ENCODE measurements at places on chromosomes 13 and 19.

- no peaks in the 10 kb centered on the region for H3K27me3 ChIP-seq
- DNase-seq: no peak
- H3K27ac ChIP-seq: no peak overlapping the region
- H3K36me3 ChIP-seq: no peaks in the 10 kb centered on the region
- H3K4me3 ChIP-seq: no peak overlapping the region
These were observed 7.4 kb upstream of the SIGLEC11 start for GRCh38 chr19:49968279-49968922.

DNA sequence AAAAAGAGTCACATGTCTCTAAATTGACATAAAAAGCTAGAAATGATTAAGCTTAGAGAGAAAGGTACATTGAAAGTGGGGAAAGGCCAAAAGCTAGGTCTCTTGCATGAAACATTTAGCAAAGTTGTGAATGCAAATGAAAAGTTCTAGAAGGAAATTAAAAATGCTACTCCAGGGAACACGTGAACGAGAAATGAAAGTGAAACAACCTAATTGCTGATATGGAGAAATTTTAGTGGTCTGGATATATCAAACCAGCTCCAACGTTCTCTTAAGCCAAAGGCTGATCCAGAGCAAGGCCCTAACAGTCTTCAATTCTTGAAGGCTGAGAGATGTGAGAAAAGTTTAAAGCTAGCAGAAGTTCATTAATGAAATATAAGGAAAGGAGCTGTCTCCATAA lies 419.8 kb downstream of the SLITRK6 start:
- no peak overlapping the region for H3K4me3 ChIP-seq
- H3K4me1 ChIP-seq: no peaks in the 10 kb centered on the region
- no peaks in the 10 kb centered on the region for H3K36me3 ChIP-seq
- no peak overlapping the region for H3K27ac ChIP-seq
- DNase-seq: no peak
- peaks cover 4% of the 10 kb centered on the region for H3K27me3 ChIP-seq

DNA sequence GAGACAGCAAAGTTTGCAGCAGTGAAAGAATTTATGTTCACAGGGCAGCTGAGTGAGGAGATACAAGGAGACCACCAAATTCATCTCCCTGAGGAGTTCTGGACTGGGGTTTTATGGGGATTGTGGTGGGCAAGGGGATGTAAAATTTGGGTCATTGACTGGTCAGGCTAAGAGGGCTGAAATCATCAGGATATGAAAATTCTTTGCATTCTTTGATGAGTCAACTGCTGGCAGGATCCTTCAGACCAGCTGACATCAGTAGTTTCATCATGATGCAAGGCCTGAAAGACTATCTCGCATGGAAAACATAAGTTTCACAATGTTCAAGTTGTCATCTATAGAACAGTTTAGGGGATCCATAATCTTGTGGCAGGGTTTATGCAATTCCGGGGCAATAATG lies 869.5 kb upstream of the PCDH9 start:
- DNase-seq: no peak
- H3K27ac ChIP-seq: no peak overlapping the region
- no peaks in the 10 kb centered on the region for H3K36me3 ChIP-seq

DNA sequence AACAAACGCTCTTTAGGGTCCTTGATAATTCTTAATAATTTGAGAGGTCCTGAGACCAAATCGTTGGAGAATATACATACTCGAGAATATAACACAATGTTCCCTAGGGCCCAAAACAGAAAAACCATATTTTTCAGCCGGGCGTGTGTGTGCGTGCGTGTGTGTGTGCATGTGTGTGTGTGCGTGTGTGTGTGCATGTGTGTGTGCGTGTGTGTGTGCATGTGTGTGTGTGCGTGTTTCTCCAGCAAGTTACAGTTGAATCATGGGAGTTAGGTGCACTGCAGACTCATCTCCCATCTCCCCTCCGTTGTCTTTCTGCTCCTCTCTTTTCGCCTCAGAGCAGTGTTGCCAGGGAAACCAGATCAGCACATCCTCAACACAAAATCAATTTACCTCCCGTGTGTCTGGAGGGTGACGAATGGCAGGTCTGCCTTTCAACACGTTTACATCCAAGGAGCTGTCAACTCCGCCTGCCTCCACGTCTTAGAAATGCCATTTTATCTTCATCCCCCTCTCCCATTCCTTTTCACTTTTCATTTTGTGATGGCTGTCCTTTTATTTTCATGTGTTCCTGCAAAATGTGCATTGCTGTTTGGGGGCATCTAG lies 8.3 kb upstream of the PNMA8B start:
- no peaks in the 10 kb centered on the region for H3K4me1 ChIP-seq
- no peaks in the 10 kb centered on the region for H3K27me3 ChIP-seq
- no peak overlapping the region for H3K27ac ChIP-seq
- no peak overlapping the region for H3K4me3 ChIP-seq
- no peaks in the 10 kb centered on the region for H3K36me3 ChIP-seq

- peaks cover 5% of the 10 kb centered on the region for H3K36me3 ChIP-seq
- H3K4me1 ChIP-seq: no peaks in the 10 kb centered on the region
- DNase-seq: no peak
- no peaks in the 10 kb centered on the region for H3K27me3 ChIP-seq
These were observed 873.9 kb downstream of the SLITRK1 start for GRCh38 chr13:83008212-83008929.

DNA sequence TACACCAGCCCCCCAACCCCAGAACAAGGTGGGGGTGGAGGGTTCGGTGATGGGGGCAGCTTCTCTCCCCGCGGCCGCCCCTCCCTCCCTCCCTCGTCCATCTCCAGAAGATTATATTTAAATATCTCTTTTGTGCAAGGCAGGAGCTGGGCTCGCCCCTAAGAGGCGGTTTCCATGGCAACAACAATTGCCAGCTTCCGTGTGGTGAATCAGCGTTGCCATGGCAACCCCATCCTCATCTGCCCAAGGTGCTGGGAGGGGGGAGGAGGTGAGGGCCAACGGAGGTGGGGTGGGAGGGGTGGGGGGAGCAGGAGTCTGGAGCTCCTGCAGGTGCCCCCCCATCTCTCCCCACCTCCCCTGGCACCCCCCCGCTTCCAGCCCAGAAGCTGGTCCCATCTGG lies 46.4 kb downstream of the CELF5 start:
- H3K27ac ChIP-seq: no peak overlapping the region
- H3K27me3 ChIP-seq: no peaks in the 10 kb centered on the region
- H3K4me1 ChIP-seq: peaks cover 6% of the 10 kb centered on the region
- no peak for DNase-seq
- H3K36me3 ChIP-seq: no peaks in the 10 kb centered on the region

GRCh38 chr19:373391-374182 lies 29.0 kb upstream of the MIER2 start:
- DNase-seq: no peak
- H3K36me3 ChIP-seq: no peaks in the 10 kb centered on the region
- no peak overlapping the region for H3K27ac ChIP-seq
- peaks cover 8% of the 10 kb centered on the region for H3K4me1 ChIP-seq

DNA sequence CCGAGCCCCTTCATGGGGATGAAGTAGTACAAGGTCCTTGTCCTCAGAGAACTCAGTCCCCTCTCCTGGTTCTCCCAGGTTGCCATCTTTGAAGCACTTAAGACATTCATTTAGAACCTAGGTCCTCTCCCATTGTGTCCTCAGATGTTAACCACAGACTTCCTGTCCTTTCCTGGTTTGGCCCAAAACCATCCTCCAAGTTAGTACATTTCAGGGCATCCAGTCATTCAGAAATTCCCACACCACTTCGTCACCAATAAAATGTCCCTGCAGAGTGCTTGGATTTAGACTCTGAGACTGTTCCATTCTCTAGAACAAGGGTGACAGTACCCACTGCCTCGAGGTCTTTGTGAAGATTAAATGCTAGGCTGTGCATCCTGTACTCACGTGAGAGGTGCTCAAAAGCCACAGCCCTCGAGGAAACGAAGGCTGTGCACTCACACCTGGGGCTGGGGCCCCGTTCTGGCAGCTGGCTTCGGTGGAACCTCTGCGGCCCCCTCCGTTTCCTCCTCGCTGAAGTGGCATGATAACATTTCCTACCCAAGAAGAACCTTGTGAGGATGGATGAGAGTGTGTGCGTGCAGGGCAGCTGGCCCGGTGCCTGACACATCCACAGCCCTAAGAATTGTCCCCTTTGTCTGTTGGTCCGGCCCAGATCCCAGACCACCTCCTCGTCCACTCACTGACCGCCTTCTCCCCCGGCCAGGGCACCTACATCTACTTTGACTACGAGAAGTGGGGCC lies 4.7 kb downstream of the LENG1 start:
- H3K4me1 ChIP-seq: peaks cover 13% of the 10 kb centered on the region
- peaks cover 70% of the 10 kb centered on the region for H3K36me3 ChIP-seq
- H3K27ac ChIP-seq: no peak overlapping the region
- no peak overlapping the region for H3K4me3 ChIP-seq
- no peaks in the 10 kb centered on the region for H3K27me3 ChIP-seq

GRCh38 chr13:76783798-76784197 lies 102.4 kb downstream of the KCTD12 start:
- H3K27me3 ChIP-seq: no peaks in the 10 kb centered on the region
- no peak overlapping the region for H3K27ac ChIP-seq
- H3K36me3 ChIP-seq: no peaks in the 10 kb centered on the region
- H3K4me3 ChIP-seq: no peak overlapping the region
- H3K4me1 ChIP-seq: no peaks in the 10 kb centered on the region
- DNase-seq: no peak

DNA sequence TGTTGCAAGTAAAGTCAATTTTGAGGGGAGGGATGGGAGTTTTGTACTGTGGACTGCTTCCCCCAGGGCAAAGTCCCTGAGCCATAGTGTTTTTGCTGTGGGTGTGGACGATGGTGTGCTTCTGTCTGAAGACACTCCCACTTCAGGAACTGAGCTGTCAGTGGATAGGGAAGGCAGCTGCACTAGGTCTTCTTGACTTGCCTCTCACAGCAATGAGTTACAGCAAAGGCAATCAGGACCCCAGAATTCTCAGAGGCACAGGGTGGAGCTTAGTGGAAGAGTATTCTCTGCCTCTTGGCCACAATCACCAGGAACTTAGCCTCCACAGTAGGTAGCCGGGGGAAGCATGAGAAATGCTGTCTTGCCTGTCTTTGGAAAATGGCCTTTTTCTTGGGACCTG lies 1416.6 kb upstream of the MIR17HG start:
- no peak overlapping the region for H3K4me3 ChIP-seq
- DNase-seq: no peak
- no peaks in the 10 kb centered on the region for H3K27me3 ChIP-seq
- no peaks in the 10 kb centered on the region for H3K4me1 ChIP-seq
- no peaks in the 10 kb centered on the region for H3K36me3 ChIP-seq
- H3K27ac ChIP-seq: no peak overlapping the region

- no peak overlapping the region for H3K27ac ChIP-seq
- H3K27me3 ChIP-seq: no peaks in the 10 kb centered on the region
- H3K4me1 ChIP-seq: no peaks in the 10 kb centered on the region
- no peak overlapping the region for H3K4me3 ChIP-seq
These were observed 36.7 kb upstream of the STK24 start for GRCh38 chr13:98613591-98613990.

- H3K27ac ChIP-seq: peak overlapping the region; percentile 31
- no peak overlapping the region for H3K4me3 ChIP-seq
- peaks cover 85% of the 10 kb centered on the region for H3K4me1 ChIP-seq
- H3K27me3 ChIP-seq: no peaks in the 10 kb centered on the region
- H3K36me3 ChIP-seq: peaks cover 16% of the 10 kb centered on the region
These were observed 27.9 kb downstream of the PPP5C start for GRCh38 chr19:46374536-46375475.

GRCh38 chr13:93758575-93758974 lies 532.0 kb downstream of the GPC6 start:
- no peak overlapping the region for H3K4me3 ChIP-seq
- no peak for DNase-seq
- no peaks in the 10 kb centered on the region for H3K36me3 ChIP-seq
- H3K27ac ChIP-seq: no peak overlapping the region
- H3K4me1 ChIP-seq: no peaks in the 10 kb centered on the region
- no peaks in the 10 kb centered on the region for H3K27me3 ChIP-seq

GRCh38 chr19:58538257-58539168 lies 5.4 kb upstream of the TRIM28 start:
- H3K36me3 ChIP-seq: no peaks in the 10 kb centered on the region
- H3K4me1 ChIP-seq: peaks cover 13% of the 10 kb centered on the region
- peak overlapping the region; percentile 25 for H3K4me3 ChIP-seq
- no peak for DNase-seq
- H3K27ac ChIP-seq: peak overlapping the region; percentile 20

DNA sequence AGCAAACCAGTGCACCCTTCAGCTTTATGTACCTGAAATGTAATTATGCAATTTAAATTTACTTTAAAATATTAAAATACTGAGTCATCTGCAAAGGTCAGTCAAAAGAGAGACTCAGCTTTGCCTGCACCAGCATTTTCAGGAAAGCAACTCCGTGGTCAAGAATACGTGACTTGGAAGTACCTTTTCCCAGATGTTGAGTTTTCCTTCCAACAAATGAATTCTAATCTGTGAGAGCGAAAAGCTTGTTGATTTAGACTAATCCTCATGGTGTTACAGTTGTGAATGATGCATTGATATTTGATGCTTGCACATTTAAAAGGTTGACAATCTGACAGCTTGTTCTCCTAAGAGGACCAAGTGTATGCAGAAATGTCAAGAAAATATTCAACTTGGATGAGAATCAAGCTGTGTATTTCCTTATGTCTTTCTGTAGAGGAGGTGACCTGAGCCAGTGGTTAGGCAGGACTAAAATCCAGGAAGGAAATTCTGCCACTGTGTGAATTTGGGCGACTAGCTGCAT lies 270.4 kb downstream of the ABCC4 start:
- no peaks in the 10 kb centered on the region for H3K4me1 ChIP-seq
- no peak overlapping the region for H3K27ac ChIP-seq

- no peaks in the 10 kb centered on the region for H3K36me3 ChIP-seq
- DNase-seq: no peak
- no peaks in the 10 kb centered on the region for H3K4me1 ChIP-seq
- no peak overlapping the region for H3K4me3 ChIP-seq
- no peak overlapping the region for H3K27ac ChIP-seq
These were observed 116.1 kb upstream of the TSC22D1 start for GRCh38 chr13:44692173-44692713.

DNA sequence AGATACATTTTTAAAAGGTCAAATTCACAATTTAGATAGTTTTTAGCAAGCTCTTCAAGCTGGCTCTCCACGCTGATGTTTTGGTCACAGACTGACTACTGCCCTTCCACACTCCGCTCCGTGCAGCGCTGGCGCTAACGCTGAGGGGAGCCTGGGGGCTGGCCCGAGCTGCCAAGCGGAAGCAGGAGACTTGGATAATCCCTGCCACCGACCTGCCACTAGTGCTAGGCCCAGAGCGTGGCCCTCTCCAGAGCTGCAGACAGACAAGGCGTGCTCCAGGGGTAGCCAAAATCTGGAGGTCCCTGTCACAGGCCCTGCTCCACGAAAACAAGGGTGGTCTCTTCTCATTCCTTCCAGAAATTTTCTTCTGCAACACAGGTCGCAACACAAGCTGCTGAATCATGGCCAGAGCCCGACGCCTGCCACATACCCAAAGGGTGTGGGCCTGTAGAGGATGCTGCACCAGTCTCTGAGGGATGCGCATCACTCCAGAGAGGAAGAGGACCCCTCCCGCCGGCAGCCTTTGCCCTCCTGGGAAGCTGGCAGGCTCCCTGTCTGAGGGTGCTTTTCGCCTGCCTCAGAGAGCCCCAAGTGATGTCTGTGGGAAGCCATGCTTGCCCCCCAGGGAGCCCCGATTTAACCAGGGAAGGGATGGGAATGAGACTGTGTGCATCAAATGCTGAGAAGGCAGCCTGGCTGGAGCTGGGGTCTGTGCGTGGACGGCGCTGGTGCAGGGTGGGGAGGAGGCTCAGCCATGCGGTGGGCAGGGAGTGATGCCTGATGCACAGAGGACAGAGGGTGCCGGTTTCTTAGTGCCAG lies 21.6 kb downstream of the CAPS start:
- no peak overlapping the region for H3K4me3 ChIP-seq
- H3K27me3 ChIP-seq: no peaks in the 10 kb centered on the region
- DNase-seq: no peak
- H3K27ac ChIP-seq: peak overlapping the region; percentile 67

- H3K27me3 ChIP-seq: no peaks in the 10 kb centered on the region
- no peak for DNase-seq
- no peak overlapping the region for H3K27ac ChIP-seq
- H3K36me3 ChIP-seq: no peaks in the 10 kb centered on the region
These were observed 127.4 kb downstream of the MAB21L1 start for GRCh38 chr13:35349052-35349451.
